ENCODE measurements at places on chromosomes 11 and 22.

- DNase-seq, result no peak
These were observed 6.3 kb downstream of the TYR start for GRCh38 chr11:89184021-89184420.

DNA sequence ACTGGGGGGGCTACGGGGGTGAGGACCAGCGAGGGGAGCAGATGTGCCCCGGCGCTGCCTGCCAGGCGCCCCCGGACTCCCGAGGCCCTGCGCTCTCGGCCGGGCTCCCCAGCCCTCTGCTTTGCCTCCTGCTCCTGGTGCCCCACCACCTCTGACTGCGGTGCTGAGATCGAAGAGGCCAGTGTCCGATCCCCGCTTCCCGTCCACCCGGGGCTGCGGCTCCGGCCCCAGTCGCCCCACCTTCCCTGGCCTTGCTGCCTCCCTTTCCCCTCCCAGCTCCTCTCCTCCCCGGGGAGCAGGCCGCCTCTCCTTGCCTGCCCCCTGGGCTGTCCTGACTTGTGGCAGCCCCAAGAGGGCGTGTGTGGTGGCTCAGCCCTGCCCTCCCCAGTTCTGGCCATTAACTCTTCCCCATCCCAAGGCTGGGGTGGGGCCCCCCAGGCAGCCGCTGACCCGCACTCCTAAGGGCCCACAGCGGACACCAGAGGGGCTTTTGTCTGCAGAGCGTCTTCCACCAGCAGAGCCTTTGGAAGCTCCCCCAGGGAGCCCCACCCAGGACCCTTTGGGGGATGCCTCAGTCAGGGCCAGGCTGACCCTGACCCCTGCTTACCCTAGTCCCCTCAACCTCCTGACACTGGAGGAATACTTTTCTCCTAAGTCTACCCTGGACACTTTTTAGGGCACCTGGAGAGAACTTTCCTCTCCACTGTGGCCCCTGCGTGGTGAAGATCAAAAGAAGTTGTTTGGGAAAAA is 16.6 kb downstream of the RTN4RL2 start:
- DNase-seq, result peak; percentile 82

GRCh38 chr22:23117275-23117674 is 24.5 kb downstream of the RSPH14 start:
- no peak for DNase-seq

- DNase-seq, result no peak
These were observed 39.4 kb upstream of the TTC12 start for GRCh38 chr11:113274713-113275582.

- no peak for DNase-seq
These were observed 47.1 kb upstream of the LMO1 start for GRCh38 chr11:8310743-8311298.

DNA sequence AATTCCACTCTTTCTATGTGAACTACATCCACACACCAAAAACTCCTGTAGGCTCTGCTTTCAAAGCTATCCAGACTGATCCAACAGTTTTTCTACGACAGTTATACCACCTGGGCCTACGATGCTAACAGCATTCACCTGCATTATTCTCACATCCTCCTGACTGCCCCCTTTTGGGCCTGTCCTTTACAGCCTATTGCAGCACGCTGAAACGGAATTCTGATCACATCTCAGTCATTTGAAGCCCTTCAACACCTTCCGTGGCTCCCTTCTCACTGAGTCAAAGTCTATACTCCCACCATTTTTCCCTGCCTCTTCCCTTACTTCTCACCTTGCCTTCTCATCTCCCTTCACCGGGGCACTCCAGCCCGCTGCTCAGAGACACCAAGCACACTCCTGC is 791.3 kb upstream of the KIRREL3 start:
- DNase-seq, result no peak

DNA sequence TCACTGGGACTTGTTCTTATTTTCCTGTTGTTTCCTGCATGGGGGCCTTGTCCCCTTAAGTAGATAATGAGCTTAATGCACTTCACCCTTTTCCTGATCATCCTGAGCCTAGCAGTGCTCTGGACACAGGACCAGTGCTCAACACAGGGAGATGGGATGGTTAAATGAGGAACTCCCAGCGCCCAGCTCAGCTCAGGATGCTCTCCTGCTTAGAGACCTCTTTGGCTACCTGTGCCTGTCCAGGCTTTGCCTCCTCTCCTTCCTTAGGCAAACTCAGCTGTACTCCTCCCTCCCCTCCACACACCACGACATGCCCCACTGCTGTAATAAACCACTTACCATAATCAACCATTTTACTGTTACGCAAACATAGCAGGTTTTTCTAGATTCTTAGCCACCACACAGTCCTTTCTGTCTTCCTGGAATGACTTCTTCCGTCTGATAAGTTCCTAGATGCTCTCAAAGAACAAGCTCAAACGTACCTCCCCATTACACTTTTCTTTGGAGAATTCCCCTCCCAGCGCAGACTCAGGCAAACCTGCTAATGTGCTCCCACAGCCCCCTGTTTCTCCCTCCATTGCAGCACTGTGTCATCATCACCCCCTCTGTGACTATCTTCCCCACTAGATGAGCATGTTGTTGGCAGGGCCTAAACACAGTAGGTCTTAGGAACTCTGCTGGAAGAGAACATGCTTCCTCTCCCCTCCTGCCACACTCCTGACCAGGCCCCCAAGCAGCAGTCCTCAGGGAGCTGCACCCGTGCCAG is 113.6 kb downstream of the MICAL2 start:
- no peak for DNase-seq

- no peak for DNase-seq
These were observed 127.9 kb upstream of the CEP126 start for GRCh38 chr11:101786916-101787315.

GRCh38 chr11:85626496-85626895 is 648 bp downstream of the DLG2 start:
- DNase-seq, result no peak

GRCh38 chr11:32432565-32432964 is 2.8 kb downstream of the WT1 start:
- DNase-seq, result no peak

DNA sequence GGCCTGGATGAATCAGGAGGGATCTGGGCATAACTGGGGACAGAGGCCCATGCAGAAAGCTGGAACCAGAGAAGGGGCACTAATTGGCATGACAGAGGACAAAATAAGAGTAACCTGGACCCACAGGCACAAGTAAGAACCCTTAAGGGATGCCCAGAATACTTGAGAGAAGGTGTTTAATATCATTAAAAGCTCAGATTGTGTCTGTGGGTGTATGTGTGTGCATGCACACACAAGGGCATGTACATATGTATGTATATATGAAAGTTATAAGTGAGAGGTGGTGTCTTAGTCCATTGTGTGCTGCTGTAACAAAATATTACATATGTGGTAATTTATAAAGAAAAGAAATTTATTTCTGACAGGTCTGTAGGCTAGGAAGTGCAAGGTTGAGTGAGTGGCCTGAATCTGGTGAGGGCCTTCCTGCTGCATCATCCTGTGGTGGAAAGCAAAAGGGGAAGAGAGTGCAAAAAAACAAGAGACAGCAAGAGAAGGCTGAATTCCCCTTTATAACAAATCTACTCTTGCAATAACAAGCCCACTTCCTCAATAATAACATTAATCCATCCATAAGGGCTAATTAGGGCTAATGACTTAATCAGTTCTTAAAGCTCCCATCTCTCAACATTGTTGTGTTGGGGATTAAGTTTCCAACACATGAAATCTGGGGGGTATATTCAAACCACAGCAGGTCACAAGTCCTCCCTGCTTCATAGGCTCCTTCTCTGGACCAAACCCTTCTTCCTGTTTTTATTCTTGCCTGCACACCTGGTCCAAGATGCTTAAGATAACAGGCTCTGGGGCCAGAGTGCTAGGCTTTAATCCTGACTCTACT is 68.3 kb upstream of the POU2AF2 start:
- DNase-seq, result no peak

- DNase-seq, result no peak
These were observed at the start of gene KCNC1 for GRCh38 chr11:17734418-17734911. KCNC1 (plus strand) TSS chr11:17734781; CDS start chr11:17736003, 1,222 bp downstream.

- peak; percentile 76 for DNase-seq
These were observed 6.2 kb downstream of the TBX1 start for GRCh38 chr22:19766511-19767426.

DNA sequence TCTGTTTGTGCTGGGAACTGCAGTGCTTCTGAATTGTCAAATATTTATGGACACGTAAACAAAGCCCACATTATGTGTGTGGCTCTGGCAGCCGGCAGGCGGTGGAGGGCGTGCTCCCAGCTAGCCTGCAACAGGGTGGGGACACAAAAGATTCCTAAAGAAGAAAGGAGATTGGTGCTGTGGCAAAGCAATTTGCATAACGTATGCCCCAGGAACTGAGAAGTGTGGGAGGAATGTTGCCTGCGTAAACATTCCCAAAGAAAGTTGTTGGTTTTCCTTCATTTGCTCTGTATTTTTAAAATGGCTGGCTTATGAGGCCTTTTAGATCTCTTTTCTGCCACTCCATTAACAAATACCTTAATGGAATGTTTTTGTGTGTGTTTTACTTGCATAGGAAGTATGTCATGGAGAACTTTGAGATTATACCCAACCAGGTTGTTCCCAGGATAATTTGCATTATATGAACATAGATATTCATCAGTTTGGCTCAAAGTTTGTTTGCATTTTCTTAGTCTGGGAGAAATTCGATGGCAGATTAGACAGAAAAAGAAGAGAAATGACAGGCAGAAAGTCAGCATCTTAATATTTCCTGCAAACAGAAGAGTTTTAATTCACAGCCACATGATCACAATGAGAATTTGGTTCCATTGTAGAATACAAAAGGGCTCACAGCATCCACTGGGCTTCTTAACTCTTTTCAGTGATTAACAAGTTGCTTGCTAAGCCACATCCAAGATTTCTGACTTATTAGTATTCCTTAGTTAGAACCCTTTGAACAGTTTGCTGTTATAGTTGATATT is 41.8 kb upstream of the DLAT start:
- no peak for DNase-seq

- DNase-seq, result no peak
These were observed 118.0 kb downstream of the PKNOX2 start for GRCh38 chr11:125282596-125282914.

DNA sequence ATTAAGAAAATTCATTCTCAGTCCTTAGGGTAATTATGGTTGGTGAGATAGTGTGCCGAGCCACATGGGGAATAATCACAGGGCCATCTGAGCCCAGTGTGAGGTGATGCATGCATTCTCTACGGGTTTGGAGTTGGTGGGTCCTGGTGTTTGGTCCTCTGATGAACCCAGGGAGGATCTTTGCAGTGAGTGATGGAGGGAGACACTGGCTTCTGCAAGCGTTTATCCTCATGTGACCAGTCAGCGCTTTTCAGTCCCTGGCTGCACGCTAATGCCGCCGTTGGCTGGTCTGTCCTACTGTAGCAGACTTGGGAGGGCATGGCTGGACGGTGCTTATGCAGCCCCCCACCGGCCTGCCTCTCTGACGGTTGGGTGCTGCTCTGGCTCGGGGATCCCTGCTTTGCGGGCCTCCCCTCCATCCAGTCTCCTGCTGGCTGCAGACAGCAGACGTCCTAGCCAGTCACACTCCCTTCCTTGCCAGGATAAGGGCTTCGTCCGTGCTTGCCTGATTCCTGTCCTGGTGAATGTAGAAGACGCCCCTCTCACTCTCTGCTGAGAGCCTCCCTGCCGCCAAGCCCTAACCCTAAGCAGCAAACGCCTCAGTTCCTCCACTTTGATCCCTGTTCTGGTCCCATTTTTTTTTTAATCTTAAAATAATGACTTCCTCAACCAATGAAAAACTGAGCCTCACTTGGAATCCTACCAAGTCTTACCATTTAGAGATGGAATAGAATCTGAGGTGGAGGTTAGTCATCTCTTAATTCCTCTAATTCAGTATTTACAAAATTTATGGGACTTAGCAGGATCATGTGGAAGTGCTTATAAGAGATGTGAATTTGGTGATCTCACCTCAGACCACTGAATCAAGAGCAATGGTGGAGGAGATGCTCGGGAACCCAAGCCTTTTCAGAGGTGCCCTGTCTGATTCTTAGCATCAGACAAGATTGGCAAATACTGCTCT is 143.7 kb upstream of the SORL1-AS1 start:
- DNase-seq, result no peak

GRCh38 chr22:29821291-29822016 is 16.6 kb downstream of the ASCC2 start:
- no peak for DNase-seq

DNA sequence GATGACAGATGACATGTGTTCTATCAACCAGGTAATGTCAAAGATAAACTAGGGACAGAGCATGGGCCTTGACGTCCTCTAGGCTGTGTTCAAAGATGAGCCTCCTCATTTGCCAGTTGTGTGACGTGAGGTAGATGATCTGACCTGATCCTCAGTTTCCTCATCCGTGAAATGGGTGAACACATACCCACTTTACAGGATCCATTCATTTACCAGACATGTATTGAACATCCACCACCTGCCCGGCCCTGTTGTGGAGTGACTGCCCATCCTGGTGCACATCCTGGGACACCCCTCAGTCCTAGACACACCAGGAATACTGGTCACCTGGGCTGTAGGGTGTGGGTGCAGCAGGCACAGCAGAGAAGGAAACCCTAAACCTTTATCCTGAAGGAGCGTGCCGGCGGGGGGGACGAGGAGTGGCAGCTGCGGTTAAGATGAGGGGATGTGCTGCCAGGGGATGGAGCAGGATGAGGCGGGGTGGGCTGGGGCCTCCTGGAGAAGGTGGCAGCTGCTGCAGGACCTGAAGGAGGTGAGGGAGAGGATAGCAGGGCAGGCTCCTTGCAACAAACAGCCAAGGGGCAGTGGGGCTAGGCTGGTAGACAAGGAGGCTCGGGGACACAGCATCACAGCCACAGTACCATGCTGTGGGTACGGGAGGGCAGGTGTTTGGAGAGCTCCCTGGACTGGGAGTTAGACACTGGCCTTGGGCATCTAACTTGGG is 8.4 kb downstream of the CLDN5 start:
- no peak for DNase-seq

DNA sequence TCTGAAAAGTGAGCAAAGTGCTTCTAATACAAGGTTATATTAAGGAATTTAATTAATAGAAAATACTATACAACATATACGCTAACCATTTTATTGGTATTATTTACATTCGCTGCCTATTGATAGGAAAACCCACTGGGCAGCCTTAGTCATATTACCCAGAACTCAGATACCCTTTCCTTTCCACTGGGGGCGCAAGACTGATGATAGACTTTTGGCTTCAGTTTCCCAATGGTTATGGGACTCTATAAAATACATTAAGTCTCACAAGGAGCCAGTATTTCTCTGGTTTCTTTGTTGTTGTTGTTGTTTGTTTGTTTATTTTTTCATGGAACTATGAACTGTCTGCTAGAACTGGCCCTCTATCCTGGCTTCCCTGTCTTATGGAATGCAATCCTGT is 471.1 kb upstream of the KIRREL3 start:
- no peak for DNase-seq

GRCh38 chr11:24253237-24253760 is 243.6 kb upstream of the LUZP2 start:
- DNase-seq, result no peak

- peak; percentile 74 for DNase-seq
These were observed 147.3 kb downstream of the FEZ1 start for GRCh38 chr11:125348674-125349309.

DNA sequence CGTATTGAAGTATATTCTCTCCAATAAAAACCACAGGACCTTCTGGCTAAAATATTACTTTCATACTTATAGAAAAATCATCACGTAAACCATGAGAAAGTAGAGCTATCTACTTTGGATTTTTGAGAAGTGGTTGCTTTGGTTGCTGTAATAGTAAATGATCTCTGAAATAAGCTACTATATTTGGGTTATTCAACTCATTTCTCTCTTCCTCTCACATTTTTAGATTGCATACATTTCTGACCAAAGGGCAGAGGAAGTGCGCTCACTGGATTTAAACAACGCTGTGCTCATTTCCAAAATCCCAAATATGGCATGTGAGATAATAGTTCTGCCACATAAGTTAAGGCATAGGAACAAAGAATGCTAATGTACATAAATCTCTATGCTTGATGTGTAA is 357.0 kb downstream of the LRRC4C start:
- DNase-seq, result no peak
